ENCODE measurements at places on chromosomes 11 and 22. TPM values are rescaled to one million over a fixed set of nuclear protein-coding genes. Genes with fewer than 3 reads are reported as not detected.

TYMP gene
- total RNA-seq: 22.2 TPM

TRAPPC4 gene
- total RNA-seq: 74.1 TPM

HBG1 gene
- total RNA-seq: not detected

YPEL4 gene
- total RNA-seq: 0.27 TPM

PRG3 gene
- total RNA-seq: not detected

ACTN3 gene
- total RNA-seq: not detected

DGCR2 gene
- 24.4 TPM for total RNA-seq

SLC15A3 gene
- not detected for total RNA-seq

Data from A549 treated with CORT108297 at 1 μM for 4 hours (cell line).